ENCODE measurements at places on chromosomes 12 and 14.

GRCh38 chr12:9115731-9116559 lies at the start of gene A2M:
A2M (minus strand) TSS chr12:9115919; CDS start chr12:9115849, 70 bp downstream.
- no peak for DNase-seq

DNA sequence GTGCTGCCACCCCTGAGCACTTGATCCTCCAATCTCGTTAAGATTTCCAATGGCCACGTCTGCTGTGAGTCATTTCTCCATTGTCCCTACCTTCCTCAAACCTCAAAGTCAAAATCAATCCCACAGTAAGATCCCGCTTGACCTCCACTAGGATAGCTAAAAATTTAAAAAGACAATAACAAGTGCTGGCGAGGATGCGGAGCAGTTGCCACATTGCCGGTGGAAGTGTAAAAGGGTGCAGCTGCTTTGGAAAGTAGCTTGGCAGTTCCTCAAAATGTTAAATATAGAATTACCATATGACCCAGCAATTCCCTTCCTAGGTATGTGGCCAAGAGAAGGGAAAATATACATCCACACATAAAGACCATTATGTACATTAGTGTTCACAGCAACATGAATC lies 9.5 kb upstream of the BCL7A start:
- DNase-seq = no peak

- DNase-seq = no peak
These were observed 179.8 kb downstream of the DERA start for GRCh38 chr12:16090974-16091373.

GRCh38 chr14:65019944-65020566 lies 33.4 kb downstream of the FNTB start:
- DNase-seq = no peak

DNA sequence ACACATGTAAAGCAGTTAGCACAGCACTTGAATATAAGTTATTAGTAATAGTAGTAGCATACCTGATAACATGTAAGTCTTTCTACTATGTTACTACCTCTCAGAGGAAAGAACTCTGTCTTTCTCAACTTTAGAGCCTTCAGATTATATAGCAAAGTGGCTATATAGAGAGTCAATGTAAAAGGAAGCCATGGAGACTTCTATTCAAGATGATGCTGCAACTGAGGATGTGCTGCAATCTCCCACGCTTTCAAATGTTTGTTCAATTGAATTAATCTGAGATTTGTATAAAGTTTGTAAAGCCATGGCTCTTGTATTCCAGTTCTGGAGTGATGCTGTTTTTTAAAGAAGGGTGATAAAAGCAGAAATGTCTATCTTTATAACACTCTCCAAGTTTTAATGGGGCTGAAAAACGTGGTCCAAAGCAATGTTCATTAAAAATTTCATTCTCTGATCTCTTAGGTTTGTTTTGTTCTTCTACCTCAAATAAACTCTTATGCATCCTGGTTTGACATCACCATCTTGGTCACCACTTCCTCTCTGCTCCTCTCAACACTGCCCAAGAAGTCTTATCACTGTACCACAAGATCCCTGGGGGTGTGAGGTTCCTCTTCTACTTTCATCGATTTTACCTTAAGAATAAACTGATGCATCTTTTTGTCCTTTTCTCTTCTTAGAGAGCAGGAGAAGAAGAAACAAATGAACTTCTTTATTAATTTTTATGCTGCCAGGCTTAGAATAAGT lies 40.6 kb downstream of the C12orf42 start:
- DNase-seq = no peak

- DNase-seq = no peak
These were observed 26.0 kb downstream of the VEZT start for GRCh38 chr12:95243497-95244183.

- no peak for DNase-seq
These were observed 82.7 kb downstream of the ADCK1 start for GRCh38 chr14:77882636-77883035.

GRCh38 chr14:44449680-44450079 lies 57.4 kb downstream of the FSCB start:
- no peak for DNase-seq
